ENCODE measurements at places on chromosomes 12 and 14.

DNA sequence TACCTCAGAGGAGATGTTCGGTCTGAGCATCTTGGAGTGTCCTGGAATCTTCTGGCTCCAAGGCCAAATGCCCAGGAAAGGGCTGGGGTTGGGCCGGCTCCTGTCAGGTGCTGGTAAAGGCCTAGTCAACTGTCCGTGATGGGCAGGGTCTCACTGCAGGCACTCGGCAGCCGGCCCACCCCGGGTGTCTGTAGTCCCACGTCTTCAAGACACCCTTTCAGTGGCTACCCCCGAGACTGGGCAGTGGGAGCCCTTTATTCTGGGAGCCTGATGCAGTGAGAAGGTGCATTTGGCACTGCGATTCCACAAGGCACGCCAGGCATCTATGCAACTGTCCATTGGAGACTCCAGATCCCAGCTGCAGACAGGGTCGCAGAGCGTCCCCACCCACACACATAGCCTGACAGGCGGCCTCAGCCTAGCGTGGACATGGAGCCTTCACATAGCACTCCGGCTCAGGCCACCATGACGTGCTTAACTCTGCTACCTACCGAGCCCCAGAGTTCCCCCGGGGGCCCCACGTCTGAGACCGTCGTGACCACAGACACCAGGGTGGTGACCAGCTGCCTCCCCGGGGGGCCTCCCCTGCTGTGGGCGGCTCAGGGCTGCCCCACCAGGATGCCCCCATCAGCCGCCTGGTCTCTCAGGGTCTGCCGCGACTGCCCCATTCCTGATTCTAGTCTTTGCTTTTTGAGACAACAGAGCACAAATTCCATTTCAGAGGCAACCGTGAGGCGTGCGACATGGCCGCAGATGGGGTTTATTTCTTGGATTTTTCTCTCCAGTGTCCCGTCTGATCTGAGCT, 331.8 kb upstream of the SFSWAP start:
- peak; percentile 65 for DNase-seq

DNA sequence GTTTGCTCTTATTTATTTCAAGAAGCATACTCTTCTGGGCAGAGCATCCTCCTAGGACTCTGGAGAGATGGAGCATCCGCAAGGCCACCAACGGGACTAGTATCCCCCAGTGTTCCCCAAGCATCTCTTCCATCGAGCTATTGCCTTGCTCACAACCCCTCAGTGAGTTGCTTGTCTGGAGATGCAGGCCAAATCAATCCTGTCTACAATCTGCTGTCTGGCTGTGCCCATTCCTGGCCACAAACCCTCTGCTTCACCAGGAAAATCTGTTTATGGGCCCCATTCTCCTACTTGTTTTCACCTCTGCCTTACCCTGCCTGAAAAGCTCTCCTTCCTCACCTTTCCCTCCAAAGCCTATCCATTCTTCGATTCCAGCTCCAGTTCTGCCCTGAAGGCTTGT, 219.2 kb downstream of the CACNA1C start:
- DNase-seq, result no peak

DNA sequence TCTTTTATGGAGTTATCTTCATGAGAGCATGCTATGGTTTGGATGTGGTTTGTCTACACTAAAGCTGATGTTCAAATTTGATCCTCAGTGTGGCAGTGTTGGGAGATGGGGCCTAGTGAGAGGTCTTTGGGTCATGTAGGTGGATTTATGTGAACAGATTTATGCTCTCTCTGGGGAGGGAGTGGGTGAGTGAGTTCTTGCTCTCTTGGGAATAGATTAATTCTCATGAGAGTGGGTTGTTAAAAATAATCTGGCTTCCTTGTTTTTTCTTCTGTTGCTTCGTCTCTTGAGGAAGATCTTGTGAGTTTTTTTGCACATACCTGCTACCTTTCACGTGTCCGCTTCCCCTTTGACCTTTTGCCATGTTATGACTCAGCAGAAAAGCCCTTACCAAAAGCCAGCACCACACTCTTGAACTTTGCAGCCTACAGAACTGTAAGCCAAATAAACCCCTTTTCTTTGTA, 20.5 kb downstream of the DERA start:
- DNase-seq, result no peak

GRCh38 chr14:61588419-61588901, 106.9 kb upstream of the HIF1A start:
- no peak for DNase-seq

DNA sequence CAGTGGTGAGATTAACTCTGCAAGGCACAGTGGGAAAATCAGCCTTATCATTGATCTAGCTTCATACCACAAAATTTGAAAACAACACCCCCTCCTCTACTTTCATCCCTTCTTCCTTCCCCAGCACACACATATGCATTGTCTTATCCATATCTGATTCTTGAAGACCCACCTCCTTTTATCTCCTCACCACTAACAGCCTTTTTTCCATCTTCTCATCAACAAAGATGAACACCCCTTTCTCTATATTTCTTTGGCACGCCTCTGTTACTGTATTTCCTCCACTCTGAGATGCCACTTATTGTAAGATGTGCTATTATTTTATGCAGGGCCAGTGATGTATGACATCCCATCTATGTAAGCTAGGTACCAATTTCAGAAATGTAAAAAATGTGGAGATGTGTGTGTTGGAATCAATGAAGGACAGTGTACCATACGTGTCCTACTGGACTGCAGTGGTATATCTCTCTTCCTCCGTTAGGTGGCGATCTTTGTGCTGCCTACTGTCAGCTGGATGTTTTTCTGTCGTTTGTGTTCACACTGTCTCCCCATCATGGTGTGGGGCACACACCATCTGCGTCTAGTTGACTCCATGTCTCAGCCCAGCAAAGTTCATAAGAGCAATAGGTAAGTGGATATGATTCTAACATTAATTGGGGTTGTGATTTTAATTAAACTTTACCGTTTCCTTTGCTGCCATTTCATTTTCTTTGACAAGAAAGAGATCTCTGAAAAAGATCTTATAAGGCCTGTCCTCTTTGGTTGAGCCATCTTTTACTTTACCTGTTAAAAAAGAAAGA, 24.0 kb downstream of the CCDC38 start:
- DNase-seq, result no peak

All from suprapubic skin (tissue), 4 donors.